ENCODE measurements at places on chromosomes 4 and X.

DNA sequence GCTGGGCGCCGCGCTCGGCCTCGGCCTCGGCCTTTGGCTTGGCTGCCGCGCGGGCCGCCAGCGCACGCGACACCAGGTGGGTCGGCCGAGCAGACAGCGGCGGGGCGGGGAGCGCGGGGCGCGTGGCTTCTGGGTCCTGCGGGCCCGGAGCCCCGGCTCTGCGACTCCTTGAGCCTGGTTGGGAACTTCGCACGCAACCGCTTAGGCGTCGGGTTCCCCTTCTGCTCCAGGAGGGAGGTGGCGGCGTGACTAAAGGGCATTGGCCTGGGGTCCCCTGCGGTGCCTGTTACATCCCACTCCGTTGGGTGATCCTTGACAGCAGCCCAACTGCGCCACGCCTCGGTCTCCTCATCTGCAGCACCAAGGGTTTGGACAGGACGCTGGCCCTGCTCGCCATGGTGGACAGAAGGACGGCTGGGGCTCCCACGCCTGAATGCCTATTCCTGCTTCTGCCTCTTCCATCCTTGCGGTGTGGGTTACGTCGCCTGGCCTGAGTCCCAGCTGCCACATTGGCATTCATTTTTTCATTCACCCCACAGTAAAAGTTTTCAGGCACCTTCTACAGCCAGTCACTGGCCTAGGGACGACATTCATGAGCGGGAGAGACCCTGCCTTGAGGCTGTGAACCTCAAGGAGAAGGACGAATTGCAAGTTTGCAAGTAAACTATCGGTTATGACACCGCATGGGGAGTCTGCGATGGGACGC, 631 bp downstream of the EVC start:
- DNase-seq = no peak

GRCh38 chr4:151000747-151001429, 14.2 kb downstream of the LRBA start:
- no peak for DNase-seq

- no peak for DNase-seq
Observed at GRCh38 chr4:70688795-70689231, 481 bp downstream of the UTP3 start.

GRCh38 chrX:69951753-69952152, 98.0 kb downstream of the AWAT2 start:
- DNase-seq = no peak

- DNase-seq = peak; percentile 45
Observed at GRCh38 chrX:152926279-152926678, 28.4 kb downstream of the ZNF185 start.

DNA sequence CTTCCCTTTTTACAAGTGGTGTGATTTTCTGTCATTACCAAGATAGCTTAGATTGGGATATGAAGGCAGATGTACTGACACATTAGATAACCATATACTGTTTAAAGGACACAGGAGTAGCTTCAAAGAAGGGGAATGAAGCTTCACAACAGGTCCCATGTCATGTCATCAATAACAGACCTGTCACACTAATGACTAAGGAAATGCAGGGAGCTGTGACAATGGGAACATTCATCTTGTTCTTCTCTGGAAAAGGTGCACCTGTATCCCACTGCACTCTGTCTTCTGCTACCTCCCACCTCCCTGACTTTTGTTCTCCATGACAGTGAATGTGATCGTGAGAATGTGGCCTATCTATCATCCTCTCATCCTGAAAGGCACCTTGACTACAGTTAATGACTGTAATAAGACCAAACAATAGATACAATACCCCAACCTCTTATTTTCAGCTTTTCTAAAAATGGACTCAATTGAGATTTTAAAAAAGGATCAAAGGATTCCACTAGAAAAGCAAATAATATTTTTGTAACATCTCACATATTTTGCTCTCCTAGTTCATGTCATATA, 472.5 kb downstream of the STPG2 start:
- DNase-seq = no peak

- DNase-seq = no peak
Observed at GRCh38 chr4:90536408-90536807, 409.2 kb downstream of the CCSER1 start.

- DNase-seq = no peak
Observed at GRCh38 chrX:53440101-53440500, 5.9 kb upstream of the HSD17B10 start.

GRCh38 chr4:141109983-141110382, 23.3 kb downstream of the RNF150 start:
- no peak for DNase-seq

- DNase-seq = no peak
Observed at GRCh38 chr4:84501721-84502267, 2.7 kb upstream of the NKX6-1 start.

DNA sequence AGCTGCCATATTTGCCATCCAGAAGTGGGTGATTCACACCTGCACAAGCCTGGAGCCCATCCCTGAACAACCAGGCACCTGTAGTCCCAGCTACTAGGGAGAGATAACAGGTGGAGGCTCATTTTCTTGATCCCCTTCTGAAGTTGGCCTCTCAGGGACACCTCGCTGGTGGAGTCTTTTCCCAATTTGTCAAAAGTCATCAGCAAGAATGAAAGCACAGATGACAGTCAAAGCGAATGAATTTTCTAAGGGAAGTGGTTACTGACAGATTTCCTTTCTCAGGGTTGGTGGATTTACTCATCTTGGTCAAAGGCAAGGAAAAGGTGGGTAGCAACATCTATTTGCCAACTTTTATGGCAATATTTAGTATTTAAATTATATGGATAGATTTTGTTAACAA, 36.5 kb downstream of the FGFBP1 start:
- DNase-seq = no peak

DNA sequence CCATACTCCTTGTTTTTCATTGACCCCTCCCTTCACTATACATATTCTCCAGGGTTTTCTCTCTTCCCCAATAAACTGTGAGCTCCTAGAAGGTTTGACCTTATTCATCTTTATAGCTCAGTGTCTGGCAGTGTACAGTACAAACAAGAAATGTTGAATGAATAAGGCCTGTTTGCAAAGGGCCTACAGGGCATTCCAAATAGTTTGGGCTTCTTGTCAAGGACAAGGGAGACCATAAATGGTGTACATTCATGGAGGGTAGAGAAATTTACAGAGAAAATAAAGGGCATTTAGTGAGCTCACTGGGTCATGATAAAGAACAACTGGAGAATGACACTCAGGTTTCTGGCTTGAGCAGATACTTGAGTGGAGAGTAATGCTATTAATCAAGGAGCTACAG, 47.5 kb upstream of the EIF1AX start:
- no peak for DNase-seq

DNA sequence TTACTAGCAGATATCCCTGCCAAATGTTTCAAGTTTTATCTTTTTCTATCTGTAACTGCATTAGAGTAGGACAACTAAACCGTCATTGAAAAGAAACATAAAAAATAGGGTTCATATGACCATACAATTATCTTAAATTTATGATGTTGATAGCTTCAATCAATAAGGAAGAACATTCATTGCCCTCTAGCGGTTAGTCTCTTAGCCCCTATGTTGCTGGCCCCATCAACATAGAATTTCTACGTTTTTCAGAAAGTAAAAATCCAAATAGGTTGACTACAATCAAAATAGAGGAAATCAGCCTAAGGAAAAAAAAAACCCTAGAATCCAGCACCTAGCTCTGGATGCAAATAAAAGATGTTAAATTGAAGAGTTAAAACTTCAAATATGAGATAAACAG, 225.1 kb upstream of the ITM2A start:
- DNase-seq = no peak

DNA sequence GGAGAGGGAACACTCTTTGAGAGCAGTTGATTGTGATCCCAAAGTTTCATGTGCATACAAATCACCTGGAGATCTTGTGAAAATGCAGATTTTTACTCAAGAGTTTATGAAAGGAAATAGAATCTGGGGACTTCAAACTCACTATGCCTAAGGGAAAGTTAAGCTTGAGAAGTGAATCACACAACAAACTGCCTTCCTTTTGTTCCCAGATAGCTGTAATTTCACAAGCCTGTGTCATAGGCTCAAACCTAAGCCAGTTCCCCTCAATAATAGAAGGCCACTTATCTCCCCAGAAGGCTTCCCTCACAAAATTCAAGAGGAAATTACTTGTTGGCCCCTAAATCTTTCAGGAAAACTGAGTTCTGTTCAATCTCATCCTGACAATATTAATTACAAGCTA, 132.8 kb upstream of the MAGEB16 start:
- DNase-seq = no peak

GRCh38 chr4:38169524-38169923, 209.3 kb downstream of the PTTG2 start:
- no peak for DNase-seq

DNA sequence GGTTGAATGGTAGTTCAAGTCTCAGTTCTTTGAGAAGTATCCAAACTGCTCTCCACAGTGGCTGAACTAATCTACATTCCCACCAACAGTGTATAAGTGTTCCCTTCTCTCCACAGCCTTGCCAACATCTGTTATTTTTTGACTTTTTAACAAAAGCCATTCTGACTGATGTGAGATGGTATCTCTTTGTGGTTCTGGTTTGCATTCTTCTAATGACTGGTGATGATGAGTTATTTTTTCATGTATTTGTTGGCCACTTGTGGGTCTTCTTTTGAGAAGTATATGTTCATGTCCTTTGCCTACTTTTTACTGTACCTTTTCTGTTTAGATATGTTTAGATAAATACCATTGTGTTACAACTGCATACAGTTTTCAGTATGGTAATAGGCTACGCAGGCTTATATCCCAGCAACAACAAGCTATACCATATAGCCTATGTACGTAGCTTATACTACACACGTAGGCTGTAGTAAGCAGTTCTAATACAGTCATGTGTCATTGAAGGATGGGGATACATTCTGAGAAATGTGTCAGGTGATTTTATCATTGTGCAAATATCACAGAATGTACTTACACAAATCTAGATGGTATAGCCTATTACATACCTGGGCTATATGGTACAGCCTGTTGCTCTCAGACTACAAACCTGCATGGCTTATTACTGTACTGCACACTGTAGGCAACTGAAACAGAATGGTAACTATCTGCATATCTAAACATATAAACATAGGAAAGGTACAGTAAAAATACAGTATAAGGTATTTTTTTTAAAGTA, 28.1 kb downstream of the KLHL8 start:
- DNase-seq = no peak

DNA sequence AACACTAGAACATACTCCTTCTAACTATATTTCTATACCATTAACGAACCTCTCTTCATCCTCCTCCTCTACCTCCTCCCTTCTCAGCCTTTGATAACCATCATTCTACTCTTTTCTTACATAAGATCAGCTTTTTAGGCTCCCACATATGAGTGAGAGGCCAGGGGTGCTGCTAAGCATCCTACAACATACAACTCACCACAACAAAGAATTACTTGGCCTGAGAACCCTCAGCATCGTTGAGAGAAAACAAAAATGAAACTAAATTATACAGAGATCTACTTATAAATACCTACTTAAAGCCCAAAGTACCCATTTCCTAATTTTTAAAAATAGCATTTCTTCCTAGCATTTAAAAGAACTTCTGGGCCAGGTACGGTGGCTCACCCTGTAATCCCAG, 77.7 kb downstream of the CC2D2A start:
- no peak for DNase-seq

GRCh38 chr4:75514949-75515612, 808 bp downstream of the THAP6 start:
- no peak for DNase-seq

DNA sequence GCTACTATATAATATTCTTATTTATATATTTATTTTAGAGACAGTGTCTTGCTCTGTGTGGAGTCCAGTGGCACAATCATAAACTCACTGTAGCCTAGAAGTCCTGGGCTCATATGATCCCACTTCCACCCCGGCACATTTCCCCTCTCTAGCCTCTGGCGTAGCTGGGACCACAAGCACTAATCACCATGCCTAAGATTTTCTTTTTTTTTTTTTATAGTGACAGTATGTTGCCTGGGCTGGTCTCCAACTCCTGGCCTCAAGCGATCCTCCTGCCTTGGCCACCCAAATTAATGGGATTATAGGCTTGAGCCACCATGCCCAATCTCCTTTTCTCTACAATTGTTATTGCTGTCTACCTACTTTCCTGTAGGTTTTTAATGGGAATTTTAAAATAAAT, 74.1 kb upstream of the BMP3 start:
- no peak for DNase-seq

DNA sequence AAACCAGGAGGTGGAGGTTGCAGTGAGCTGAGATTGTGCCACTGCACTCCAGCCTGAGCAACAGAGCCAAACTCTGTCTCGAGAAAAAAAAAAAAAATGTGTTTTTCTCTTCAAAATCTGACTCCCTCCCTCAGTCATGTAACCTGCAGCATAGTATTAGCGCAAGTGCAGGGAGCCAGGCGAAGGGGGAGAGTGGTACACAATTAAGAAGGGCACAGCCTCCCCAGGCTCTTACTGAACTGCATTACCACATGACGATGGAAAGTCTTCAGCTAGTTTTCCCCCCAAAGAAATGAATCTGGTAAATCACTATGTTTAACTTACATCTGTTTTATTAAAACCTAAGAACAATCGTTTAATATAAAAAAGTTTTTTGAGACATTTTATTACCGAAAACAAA, 32.4 kb downstream of the PALLD start:
- DNase-seq = no peak

DNA sequence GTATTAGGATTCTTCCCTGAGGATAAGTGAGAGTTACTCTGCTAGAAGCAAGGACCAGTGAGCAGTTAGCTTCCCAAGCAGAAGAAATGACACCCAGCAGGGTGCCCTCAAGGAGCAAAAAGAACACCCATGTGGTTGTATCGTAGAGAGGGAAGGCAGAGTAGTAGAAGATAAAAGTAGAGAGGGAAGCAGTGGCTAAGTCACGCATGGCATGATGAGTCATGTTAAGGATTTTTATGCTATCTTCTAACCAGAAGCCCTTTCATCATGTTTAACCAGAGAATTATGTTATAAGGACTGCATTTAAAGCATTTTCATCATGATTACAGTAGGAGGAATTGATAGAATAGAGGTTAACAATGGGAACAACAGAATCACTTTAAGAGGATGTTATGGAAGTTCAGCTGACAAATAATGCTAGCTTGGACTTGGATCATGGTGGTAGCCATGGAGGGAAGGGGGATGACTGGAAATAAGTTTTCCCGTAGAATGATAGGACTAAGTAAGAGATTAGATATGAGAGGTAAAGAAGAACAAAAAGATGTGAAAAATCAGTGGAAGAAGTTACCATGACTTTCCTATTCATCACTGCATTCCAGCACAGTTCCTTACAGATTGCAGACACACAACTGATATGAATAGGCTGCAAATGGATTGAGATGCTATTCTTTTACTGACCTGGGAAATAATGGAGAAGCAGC, 383.5 kb upstream of the INTU start:
- no peak for DNase-seq

DNA sequence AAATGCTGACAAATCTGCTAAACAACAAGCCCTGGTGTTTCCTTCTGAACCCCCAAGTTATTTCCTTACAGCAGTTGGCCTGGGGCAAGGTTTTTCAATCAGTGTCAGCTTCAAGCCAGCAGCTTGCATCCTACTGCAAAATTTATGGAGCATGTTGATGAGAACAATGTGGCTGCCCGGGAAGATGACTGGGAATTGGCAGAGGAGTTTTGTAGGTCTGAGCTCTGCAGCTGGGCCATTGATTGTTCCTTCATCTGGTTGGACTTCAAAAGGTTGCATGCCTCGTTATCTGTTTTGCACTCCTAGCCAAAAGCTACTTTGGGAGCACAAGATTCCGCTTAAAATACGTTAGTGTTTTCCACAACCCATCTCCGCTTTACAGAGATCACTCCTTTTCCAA, 1030.3 kb upstream of the LCORL start:
- DNase-seq = no peak

- DNase-seq = peak; percentile 40
Observed at GRCh38 chr4:14184265-14184664, 556.7 kb upstream of the BOD1L1 start.

GRCh38 chr4:184252136-184253071, 34.7 kb upstream of the ENPP6 start:
- no peak for DNase-seq

Measured in fibroblast of skin of left biceps (primary cell).